ENCODE measurements at places on chromosomes 7 and 10.
A peak's percentile ranks its signal among the peaks of the same experiment; 100 is the strongest.

DNA sequence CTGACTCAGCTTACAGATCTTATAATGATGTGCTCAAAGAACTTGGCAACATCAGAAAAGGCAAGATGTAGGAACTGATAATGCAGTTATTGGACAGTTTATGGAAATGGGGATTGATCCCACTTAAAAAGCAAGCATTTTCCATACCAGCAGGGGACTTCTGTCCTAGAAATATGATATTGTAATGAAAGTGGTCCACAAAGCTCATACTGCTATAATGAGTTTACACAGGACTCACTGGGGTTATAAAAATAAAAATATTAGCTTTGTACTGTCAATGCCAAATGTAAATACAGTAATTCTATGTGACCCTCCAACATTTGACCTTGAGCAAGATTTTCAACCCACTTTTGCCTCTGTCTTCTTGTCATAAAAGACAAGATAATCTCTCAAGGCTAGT, 145.5 kb upstream of the SEM1 start:
- no peak for DNase-seq

DNA sequence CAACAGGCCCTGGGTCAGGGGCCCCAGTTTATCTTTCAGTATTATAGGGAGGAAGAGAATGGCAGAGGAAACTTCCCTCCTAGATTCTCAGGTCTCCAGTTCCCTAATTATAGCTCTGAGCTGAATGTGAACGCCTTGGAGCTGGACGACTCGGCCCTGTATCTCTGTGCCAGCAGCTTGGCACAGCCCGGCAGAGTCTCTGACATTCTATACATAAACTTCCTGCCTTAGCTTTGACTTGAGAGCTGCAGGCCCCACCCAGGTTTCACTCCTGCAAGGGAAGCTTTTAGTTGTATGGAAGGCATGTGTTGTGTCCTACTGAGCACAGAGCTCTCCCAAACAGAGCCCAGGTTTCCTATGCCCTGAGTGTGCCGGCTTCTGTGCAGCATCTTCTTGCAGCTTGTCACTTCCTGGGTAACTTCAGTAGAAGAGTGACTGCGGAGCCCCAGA, 205.6 kb upstream of the PRSS58 start:
- DNase-seq = no peak

DNA sequence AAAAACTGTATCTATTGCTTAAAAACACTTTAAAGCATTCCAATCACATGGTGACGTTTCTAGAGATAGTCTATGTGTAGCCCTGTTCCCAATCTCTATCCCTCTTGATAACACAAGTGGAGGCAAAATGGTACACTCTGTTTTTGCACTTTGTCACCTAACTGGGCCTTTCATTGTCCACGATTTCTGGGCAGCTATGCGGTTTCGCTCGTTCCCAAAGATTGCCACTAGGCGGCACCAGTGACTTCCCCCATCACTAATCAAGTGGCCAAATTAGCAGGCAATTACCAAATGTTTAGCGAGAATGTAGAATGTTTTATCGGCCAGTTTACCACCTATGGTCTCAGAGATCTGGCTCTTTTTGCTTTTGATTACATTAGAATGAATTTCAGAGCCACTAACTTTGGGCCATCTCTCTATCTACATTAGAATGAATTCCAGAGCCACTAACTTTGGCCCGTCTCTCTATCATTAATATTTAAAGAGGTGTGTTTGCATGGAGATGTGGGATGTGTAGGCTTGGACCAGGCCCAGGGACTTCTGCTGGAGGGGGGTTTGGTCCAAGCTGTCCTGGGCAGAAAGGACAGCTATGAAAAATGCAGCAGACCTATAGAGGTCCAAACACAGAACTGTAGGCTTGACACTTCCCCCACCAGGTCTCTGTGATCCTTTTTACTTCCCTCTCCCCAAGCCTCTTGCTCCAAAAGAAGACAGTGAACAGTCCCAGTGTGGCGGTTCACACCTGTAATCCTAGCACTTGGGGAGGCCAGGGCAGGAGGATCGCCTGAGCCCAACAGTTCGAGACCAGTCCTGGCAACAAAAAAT, 90.1 kb downstream of the EPC1 start:
- peak; percentile 7 for DNase-seq

GRCh38 chr10:118958984-118959925, 70.3 kb upstream of the NANOS1 start:
- DNase-seq = no peak

GRCh38 chr10:10493833-10494232, 523.8 kb upstream of the CELF2 start:
- DNase-seq = no peak
